Upper lobe of left lung (tissue), 6 donors: ENCODE measurements at places on chromosomes 16 and 17.

DNA sequence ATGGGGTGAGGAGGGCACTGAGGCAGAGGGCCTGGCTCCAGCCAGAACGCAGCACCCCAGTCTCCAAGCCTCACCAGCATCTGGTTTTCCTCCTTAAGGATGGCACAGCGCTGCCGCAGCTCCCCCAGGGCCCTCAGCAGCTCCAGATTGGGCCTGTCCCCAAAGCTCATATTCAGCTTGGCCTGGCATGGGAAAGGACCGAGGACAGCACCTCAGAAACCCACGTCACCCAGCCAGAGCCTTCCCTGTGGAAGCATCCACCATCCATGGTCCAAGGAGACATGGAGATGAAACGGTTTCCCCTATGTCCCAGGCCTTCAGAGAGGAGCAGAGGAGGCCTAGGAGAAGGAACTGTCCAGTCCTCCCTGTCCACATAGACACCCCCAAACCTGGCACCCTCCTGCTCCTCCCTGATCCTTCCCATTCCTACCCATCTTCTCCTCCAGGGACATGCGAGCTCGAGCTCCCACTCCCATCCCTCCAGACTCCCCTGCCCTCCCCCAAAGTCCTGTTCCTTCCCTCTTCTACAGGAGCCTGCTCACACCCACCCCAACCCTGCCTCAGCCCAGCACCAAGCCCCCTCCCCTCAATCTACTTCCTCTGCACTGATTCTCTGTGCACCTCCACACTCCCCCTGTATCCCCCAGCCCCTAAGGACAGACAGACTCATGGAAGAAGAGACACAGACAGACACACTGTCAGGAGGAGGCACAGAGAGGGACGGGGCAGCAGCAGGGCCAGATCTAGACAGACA lies 1.8 kb downstream of the TSPOAP1 start:
- no peaks in the 10 kb centered on the region for H3K36me3 ChIP-seq
- H3K4me1 ChIP-seq: peaks cover 27% of the 10 kb centered on the region
- no peak overlapping the region for H3K4me3 ChIP-seq
- H3K27ac ChIP-seq: no peak overlapping the region
- DNase-seq: no peak

DNA sequence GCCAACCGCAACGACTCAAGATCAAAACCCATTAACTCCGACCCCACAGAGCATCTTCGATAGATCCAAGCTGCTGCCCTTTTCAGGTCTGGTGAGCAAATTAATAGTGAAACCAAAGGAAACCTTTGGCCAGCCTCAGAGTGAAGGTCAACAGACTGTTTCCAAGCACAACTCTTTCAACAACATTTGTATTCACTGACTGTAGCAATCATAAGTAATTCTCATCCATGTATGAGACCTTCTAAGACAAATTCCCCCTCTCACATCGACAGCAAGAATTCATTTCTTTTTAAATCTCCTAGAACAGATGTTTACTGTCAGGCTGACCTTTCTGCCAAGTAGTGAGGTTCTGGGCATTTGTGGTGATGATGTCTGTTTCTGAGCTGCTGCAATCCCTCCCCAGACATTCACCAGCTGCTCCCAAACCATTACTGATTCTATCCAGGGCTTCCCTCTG lies 64.2 kb downstream of the SLC39A11 start:
- H3K27ac ChIP-seq: no peak overlapping the region
- peaks cover 16% of the 10 kb centered on the region for H3K36me3 ChIP-seq
- no peak for DNase-seq
- H3K4me1 ChIP-seq: no peaks in the 10 kb centered on the region
- no peak overlapping the region for H3K4me3 ChIP-seq
- H3K27me3 ChIP-seq: no peaks in the 10 kb centered on the region

- H3K36me3 ChIP-seq: no peaks in the 10 kb centered on the region
- H3K4me1 ChIP-seq: peaks cover 36% of the 10 kb centered on the region
- H3K27ac ChIP-seq: no peak overlapping the region
- no peak overlapping the region for H3K4me3 ChIP-seq
- no peaks in the 10 kb centered on the region for H3K27me3 ChIP-seq
These were observed 4.5 kb downstream of the PNMT start for GRCh38 chr17:39672522-39673334.

- H3K36me3 ChIP-seq: no peaks in the 10 kb centered on the region
- DNase-seq: peak; percentile 98
- peak within 1 kb of the TSS; percentile 99 for H3K27ac ChIP-seq
- H3K27me3 ChIP-seq: no peaks in the 10 kb centered on the region
These were observed at the start of gene CNOT1 for GRCh38 chr16:58629733-58630640. Gene CNOT1, minus strand, starts transcription at chr16:58629826. Its CDS starts 30,489 bp downstream, at chr16:58599337.

- DNase-seq: no peak
- H3K27ac ChIP-seq: no peak overlapping the region
- H3K4me1 ChIP-seq: no peaks in the 10 kb centered on the region
- H3K4me3 ChIP-seq: no peak overlapping the region
These were observed 38.7 kb downstream of the ABCC6 start for GRCh38 chr16:16184594-16184993.

GRCh38 chr17:31481783-31482081 lies 90.3 kb downstream of the RAB11FIP4 start:
- no peaks in the 10 kb centered on the region for H3K36me3 ChIP-seq
- no peak overlapping the region for H3K27ac ChIP-seq
- no peak overlapping the region for H3K4me3 ChIP-seq
- no peak for DNase-seq
- no peaks in the 10 kb centered on the region for H3K27me3 ChIP-seq

DNA sequence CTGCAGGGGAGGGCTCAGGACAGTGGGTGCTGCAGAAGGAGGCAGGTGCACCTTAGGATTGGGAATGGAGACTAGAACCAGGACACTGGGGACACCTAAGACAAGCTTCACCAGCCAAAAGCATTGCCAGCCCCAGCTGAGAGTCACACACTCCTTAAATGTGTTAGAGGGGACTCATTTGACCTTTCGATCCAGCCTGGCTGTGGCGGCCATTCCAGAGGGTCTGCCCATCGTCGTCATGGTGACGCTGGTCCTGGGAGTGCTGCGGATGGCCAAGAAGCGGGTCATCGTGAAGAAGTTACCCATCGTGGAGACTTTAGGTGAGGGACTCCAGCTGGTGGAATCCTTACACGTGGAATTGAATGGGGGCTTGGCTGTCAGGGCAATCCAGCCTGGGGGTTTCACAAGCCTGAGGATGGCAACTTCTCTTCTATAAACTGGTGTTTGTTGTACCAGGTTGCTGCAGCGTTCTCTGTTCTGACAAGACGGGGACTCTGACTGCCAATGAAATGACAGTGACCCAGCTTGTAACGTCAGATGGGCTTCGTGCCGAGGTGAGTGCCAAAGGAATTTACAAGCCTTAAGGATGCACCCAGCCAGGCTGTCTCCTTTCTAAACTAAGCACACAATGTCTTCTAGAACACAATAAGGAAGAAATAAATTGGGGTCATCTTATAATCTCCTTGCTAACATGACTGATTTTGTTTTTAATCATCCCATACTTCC lies 65.3 kb downstream of the MEAK7 start:
- H3K36me3 ChIP-seq: no peaks in the 10 kb centered on the region
- no peak overlapping the region for H3K4me3 ChIP-seq
- H3K27ac ChIP-seq: no peak overlapping the region
- DNase-seq: no peak

DNA sequence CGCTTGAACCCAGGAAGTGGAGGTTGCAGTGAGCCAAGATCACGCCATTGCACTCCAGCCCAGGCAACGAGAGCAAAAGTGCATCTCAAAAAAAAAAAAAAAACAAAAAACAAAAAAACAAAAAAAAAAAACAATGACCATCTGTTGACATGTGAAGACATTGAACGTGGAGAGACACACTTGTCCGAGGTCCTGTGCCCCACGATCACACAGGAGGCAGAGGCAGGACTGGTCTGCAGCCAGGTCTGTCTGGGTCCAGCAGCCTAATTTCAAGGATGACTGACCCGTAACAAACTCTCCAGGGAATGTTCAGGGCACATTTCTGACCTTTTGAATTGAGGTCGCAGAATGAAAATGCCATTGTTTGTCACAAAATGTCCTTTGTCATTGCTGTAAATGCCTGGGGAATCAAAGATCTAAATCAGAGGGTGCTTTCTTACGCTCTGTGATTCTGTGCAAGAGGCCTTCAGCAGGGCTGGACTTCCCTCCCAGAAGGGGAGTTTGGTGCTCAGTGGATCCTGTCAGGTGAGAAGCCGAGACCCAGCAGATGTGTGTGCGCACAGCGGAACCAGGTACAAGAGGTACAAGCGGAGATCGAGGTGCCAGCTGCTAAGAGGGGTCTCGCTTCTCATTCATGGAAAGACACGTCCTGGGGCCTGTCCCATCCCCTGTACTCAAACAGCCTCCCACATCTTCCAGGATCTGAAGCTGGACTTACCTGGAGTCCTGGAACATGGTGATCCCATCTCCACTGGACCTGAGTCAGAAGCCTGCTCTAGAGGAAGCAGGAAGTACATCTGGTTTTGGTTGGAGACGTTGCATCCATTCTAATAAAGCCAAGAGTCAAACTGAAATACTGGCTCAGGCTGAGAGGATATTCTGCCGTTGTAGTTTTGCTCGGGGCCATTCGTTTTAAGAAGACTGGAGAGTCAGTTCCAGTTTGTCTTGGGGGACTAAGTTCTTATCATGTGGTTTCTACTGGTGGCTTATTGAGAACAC lies 95.8 kb downstream of the IRF8 start:
- H3K4me1 ChIP-seq: no peaks in the 10 kb centered on the region
- no peak overlapping the region for H3K4me3 ChIP-seq
- no peak for DNase-seq
- H3K27me3 ChIP-seq: no peaks in the 10 kb centered on the region
